ENCODE measurements at places on chromosomes 3 and 15.

DNA sequence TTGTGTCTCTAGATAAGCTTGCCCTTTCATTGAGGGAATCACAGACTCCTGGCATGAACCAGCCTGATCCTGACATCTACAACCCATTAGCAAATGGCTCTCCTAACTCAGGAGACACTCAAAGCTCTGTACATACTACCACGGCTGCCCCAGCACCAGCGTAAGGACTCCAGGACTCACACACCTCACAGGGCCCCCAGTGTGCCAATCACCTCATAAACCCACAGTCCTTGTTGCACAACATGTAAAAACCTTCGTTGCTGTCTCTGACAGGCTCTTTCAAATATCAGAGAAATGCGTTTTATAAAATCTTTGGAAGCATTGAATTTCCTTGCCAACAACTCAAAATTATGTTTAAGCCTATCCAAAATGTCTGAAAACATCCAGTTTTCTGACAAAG is 7.3 kb downstream of the FYCO1 start:
- DNase-seq, result no peak

GRCh38 chr3:55569033-55569599 is 82.0 kb upstream of the WNT5A start:
- no peak for DNase-seq

DNA sequence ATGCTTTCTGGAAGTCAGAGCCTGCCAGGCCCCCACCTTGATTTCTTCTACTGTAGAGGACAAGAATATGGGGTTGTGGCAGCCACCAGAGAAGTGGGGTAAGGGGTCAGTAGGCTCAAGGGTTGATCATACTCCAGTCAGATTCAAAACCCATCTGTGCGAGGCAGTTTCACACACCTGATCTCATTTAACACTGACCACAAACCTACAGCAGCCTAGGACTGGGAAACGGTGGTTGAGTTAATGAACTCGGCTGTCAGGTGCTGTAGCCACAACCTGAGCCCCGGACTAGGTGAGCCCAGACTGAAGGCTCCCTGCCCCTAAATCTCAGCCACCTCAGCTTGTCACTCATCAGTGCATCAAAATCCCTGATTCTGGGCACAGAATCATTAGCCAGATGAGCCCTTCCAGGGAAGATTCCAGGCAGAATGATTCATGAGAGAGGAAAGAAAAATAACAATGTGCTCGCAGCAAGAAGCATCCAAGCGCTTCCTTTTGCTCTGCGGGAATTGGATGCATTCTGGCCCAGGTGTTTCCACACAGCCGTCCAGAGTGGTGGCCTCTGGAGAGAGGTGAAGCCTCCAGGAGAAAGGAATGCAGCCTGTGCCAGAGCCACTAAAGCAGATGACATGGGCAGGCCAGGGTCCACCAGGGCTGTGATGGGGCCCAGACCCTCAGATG is 102.1 kb downstream of the SRGAP3 start:
- DNase-seq, result no peak

DNA sequence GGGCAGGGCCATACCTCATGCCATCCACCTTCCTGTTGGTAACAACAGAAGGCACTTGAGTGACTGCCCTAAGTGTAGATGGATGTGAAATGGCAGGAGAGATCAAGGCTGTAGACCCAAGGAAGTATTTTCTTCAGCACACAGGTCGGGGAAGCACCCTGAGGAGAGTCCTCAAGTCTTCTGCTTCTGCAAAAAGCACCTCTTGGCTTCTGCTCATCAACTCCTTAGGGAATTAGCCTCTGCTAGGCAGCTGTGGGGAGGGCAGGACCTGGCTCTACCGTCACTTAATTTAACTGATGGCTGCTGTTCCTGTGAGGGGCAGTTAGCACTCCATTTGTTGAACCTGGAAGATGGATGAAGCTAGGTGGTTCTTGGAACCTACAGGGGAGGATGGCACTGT is 6.9 kb upstream of the CACNA2D2 start:
- DNase-seq, result no peak

- no peak for DNase-seq
Observed at GRCh38 chr3:51353691-51354090, 31.4 kb upstream of the MANF start.

DNA sequence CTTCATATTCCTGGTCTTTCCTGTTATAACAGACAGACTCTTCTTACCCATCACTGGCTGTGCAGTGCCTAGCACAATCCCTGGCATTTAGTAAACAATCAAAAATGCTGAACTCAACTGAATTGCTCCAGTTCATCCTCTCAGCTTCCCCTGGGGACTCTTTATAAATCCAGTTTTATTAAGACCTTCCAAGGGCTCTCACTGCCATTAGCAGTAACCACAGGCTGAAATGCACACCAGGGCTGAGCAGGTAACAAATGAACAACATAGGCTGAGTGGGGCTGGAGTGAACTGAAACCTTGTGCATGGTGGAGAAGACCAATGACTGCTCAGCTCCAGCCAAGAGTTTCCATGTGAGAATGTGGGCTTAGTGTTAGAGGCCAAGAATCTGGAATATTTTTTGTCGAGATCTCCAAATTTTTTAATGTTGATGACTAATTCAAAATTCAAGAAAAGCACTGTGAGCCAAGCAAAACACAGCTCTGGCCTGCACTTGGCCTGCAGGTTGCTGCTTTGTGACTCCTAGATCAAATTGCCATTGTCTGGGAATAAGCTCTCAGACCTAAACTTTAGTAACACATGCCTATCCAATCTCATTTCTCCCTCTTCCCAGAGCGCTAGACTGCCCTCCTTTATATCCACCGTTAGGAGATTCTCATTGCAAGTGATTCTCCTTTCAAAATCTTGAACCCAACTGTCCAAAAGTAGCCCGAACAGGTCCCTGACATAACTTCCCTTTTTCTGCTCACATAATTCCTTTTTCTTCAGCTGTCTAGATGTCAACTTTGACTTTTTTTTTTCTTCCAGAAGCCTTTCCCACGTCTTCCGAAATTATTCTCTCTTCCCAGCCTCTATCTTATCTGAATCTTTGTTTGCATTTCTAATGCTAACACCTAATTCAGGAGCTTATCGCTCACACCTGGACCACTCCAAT is 7.4 kb downstream of the SQOR start:
- DNase-seq, result no peak

- no peak for DNase-seq
Observed at GRCh38 chr15:98876451-98877369, 130.9 kb downstream of the PGPEP1L start.

Measured in stimulated activated CD4-positive, alpha-beta T cell treated with anti-CD3 and anti-CD28 coated beads, Interleukin-1b, Interleukin-23, amount 100 ng/mL, for 1 hour (primary cell).